ENCODE measurements at places on chromosomes 5 and 9. TPM values are rescaled to one million over a fixed set of nuclear protein-coding genes. Genes with fewer than 3 reads are reported as not detected.

MARCHF11 gene
- total RNA-seq = not detected

HRCT1 gene
- 0.16 TPM for total RNA-seq

TAF11L5 gene
- total RNA-seq = not detected

CCL27 gene
- total RNA-seq = not detected

CDC20B gene
- 0.09 TPM for total RNA-seq

SV2C gene
- not detected for total RNA-seq

PCDHB3 gene
- 0.16 TPM for total RNA-seq

MYMK gene
- not detected for total RNA-seq

PGM5 gene
- 49.6 TPM for total RNA-seq

PLPP7 gene
- total RNA-seq = 1.7 TPM

F2RL1 gene
- total RNA-seq = 6.0 TPM

STING1 gene
- total RNA-seq = 42.2 TPM

ALDH1A1 gene
- 10.1 TPM for total RNA-seq

CDKN2B-AS1 gene
- total RNA-seq = 5.6 TPM

RGP1 gene
- total RNA-seq = 10.2 TPM

GBGT1 gene
- total RNA-seq = 1.3 TPM

C9 gene
- total RNA-seq = 0.16 TPM

ORM1 gene
- total RNA-seq = not detected

OR1Q1 gene
- total RNA-seq = not detected

TMOD1 gene
- 0.16 TPM for total RNA-seq

TGFBI gene
- total RNA-seq = 985 TPM

FGF18 gene
- total RNA-seq = under 0.01 TPM

TMEM252 gene
- total RNA-seq = not detected

AFAP1L1 gene
- 1.9 TPM for total RNA-seq

BSPRY gene
- not detected for total RNA-seq

EQTN gene
- total RNA-seq = not detected

COL27A1 gene
- total RNA-seq = 2.0 TPM

ROR2 gene
- 5.8 TPM for total RNA-seq

SYK gene
- total RNA-seq = under 0.01 TPM

NR2F1-AS1 gene
- 35.8 TPM for total RNA-seq

FAM221B gene
- not detected for total RNA-seq

CENPK gene
- 2.1 TPM for total RNA-seq

MLANA gene
- total RNA-seq = not detected

NR4A3 gene
- 0.32 TPM for total RNA-seq

MYOZ3 gene
- total RNA-seq = 0.47 TPM

ZBED3 gene
- 1.4 TPM for total RNA-seq

NR5A1 gene
- total RNA-seq = not detected

TMEM174 gene
- not detected for total RNA-seq

SPAAR gene
- total RNA-seq = 0.17 TPM

CDX1 gene
- not detected for total RNA-seq

CFAP77 gene
- not detected for total RNA-seq

MARCOL gene
- not detected for total RNA-seq

PCDHGC4 gene
- 3.3 TPM for total RNA-seq

ZCCHC7 gene
- 22.6 TPM for total RNA-seq

JAKMIP2 gene
- total RNA-seq = 1.3 TPM

OTP gene
- not detected for total RNA-seq

NDUFAF2 gene
- 15.8 TPM for total RNA-seq

LCNL1 gene
- 0.16 TPM for total RNA-seq

RNF14 gene
- total RNA-seq = 54.2 TPM

GLRA1 gene
- total RNA-seq = not detected

HACD4 gene
- total RNA-seq = 4.9 TPM

MZB1 gene
- total RNA-seq = not detected

AIF1L gene
- 0.16 TPM for total RNA-seq

WNK2 gene
- under 0.01 TPM for total RNA-seq

KDM4C gene
- total RNA-seq = 31.1 TPM

PLAC8L1 gene
- total RNA-seq = not detected

N4BP3 gene
- 1.8 TPM for total RNA-seq

CAMK4 gene
- total RNA-seq = 3.5 TPM

KIF20A gene
- total RNA-seq = 4.0 TPM
